ENCODE measurements at places on chromosomes 6 and 20.

- no peak for DNase-seq
Measured at GRCh38 chr6:3765415-3765814, 13.9 kb upstream of the PXDC1 start.

- no peak for DNase-seq
Measured at GRCh38 chr20:20207291-20207690, 155.0 kb downstream of the CFAP61 start.

DNA sequence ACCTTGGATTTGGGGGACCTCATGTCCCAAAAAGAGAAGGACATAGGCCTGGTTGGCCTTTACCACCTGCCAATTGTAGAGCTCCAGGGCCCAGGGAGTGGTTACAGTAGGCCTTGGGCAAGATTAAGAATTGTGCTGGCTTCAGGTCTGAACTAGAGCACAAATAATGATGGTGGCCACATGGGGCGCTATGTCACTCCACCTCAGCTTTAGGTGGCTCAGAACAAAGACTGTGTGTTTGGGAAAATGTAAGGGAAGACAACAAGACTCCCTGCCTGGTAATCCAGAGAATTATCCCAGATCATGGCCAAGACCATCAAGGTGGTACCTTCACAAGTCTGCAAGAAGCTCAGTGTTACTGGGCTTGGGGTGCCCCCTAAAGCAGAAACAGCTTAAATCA lies 224.9 kb upstream of the OPRM1 start:
- no peak for DNase-seq

DNA sequence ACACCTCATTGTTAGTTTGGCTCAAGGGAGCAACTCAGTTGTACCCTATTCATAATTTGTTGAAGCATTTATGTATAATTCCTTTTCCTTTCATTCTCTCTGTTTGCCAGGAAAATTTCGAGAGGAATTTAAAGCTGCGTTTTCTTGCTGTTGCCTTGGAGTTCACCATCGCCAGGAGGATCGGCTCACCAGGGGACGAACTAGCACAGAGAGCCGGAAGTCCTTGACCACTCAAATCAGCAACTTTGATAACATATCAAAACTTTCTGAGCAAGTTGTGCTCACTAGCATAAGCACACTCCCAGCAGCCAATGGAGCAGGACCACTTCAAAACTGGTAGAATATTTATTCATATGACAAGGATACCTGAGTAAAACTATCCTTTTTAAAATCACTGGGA lies 45.2 kb upstream of the GFRAL start:
- DNase-seq = no peak

DNA sequence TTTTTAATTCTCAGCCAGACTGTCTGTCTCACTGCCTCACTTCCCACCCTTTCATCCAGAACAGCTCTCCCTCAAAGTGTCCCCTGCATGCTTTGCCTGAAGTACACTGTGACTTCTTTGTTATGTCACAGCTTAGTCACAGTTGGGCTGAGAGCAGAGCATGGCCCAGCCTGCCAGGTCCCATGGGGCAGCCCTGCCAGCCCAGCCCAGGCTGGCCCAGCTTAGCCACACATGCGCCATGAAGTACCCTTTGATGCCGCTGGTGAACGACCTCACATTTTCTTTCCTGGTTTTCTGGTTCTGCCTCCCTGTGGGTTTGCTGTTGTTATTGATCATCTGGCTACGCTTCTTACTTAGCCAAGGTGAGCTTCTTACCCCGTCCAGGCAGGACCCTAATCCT lies at the start of gene ADIG:
TSS of gene ADIG (plus strand) at position 185 of the 400 bp plus-strand sequence. CDS start at position 239, 54 bp downstream.
- no peak for DNase-seq

DNA sequence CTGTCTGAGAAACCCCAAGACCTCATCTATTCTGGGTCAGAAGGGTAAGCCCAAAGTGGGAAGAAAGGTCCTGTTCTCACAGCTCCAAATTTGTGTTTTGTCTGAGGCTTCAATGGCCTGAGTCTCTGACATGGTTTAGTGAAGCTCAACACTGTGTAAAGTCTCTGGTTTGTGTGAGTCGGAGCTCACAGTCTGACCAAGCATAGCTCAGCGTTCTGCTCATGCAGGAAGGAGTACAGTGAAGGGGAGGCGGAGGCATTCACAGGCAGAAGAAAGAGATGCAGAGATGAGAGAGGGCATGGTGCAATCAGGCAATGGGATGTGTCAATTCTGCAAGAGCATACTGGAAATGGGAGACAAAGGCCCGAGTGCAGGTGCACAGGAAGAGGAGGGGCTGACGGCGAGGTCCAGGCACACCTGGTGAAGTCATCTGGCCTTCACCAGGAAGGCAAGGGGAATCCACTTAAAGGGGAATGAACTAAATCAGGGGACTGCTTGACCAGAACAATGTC lies 463.0 kb upstream of the AGPAT4 start:
- DNase-seq = no peak

DNA sequence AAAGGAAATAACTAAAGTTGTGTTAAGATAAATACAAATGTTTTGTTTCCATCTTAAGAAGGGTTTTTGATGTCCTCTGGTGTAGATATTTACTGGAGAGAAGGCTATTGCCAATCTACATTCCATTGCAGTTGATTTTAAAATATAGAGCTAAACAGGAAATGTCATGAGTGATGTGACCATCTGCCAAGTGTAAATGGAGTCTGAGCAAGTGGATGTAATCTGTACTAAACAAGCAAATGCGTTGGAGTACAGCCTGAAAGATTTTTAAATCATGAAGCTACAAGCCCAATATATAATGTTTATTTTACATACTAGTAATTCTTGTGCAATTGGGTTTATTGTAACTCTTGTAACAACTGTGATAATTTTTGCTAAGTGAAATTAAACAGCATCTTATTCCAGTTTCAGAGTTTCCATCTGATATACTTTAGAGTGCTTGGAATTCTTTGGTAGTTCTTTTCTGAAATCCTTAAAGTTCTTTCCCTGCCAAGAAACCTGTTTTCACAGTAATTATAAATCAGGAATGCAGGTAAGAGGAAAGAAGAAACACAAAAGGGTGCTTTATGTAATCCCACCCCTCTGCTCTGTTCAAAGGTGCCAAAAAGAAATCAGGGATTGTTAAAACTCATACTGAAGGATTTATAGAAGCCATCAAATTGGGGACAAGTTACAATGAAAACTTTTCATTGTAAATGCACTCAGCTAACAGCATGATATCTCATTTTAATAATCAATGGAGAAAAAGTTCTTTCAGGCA lies 47.2 kb upstream of the FLRT3 start:
- no peak for DNase-seq

All from cortex of kidney (tissue), 1 donor.